ENCODE measurements at places on chromosomes 13 and 19.

DNA sequence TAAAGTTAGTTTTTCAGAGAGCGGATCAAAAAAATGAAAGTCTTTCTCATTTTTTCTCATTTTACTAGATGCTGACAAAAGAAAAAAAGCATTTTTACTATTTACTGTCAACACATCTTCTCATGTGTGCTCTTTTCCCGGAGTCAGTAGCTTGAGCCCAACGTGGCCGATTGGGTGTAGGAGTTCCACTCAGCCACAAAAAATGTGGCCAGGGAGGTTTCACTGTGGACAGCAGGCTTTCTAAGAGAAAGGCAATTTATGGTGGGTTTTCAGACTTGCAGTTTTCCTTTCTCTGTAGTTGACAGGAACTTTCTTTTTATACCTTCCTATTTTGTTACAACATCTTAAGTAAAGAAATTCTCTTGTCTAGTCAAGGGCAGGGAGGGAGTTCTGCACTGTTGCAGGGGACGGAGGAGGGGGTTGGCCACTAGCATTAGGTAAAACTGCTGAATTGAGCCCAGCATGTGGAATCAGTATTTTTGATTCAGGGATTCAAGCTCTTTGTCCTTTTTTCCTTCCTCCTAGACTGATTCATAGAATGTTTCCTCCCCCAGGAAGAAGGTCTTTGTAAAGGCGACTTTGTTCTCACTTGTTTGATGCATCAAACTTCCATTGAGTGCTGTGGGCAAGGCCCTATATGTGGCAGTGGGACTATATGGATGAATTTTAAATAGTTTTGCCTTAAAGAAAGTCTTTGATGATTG lies 123.1 kb downstream of the B3GLCT start:
- DNase-seq = no peak

DNA sequence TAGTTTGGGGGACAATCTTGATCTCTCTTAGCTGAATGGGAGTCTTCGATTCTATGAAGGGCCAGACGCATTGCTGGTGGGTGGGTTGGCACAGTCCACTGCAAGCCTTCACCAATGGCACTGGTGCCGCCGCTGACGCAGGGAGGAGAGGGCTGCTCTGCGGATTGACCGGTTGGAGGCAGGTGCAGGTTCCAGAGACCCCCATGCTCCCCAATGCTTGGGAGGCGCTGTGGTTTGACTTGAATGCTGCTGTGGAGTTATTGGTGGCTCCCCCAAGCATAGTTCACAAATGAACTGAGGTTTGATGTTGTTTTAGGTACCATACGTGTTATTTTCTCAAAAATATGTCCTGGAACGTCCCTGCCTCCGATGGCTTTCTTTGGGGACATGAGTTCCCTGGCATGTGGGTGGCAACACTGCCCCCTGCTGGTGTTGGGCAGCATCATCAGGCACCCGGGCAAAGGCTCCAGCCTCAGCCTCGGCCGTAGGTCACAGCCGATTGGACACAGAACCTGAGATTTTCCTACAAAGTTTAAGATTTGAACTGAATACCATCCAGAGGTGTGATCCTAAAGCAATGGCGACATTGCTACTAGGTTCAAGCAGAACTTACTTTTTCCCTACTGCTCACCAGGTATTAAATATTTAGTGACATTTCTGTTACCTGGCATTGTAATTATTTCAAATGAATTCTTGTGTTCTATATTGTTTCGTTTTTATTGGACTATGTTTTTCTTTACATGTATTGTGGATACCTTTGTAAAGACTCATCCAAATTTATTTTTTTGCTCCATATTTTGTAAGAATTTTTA lies 95.5 kb downstream of the ANKRD10 start:
- peak; percentile 71 for DNase-seq

DNA sequence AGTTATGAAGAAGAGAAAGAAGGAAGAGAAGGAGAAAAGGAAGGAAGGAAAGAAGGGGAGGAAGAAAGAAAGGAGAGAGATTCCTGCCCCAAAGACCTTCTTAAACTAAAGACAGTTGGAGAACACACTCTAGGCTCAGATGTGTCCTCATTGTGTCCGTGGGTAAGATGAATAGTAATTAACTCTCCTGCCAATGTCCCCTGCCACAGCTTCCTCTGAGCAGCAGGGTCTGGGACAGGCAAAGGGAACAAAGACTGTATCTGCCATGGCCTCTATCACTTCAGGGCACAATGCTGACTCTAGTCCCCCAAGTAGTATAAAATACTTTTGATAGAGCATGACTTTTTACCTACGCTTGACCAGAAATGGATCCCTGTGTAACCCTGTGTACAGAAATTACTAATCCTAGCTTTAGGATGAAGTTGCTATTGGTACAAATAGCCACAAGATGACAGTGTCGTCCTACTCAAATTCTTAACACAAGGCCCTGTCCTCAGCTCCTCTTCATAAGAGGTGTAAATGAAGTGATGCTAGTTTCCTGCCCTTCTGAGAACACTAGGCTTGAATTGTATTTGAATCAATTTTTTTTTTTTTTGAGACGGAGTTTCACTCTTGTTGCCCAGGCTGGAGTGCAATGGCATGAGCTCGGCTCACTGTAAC lies 186.2 kb upstream of the GPR12 start:
- no peak for DNase-seq

DNA sequence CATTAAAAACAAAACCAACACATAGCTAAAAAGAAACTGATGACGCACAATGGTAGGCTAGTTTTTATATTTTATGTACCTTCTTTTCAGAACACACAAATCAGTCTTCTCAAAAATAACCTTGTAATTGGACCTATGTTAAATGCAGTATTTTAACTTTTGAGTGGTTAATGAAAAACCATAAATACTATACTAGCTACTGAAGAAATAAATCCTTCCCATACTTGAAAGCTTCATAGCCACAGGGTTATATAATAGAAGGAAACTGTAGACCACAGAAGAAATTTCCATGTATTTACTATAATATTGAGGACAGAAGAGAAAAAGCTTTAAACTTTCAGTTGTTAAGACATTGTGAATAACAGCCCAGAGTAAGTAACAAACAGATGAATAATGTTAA lies 1094.3 kb upstream of the SLC10A2 start:
- no peak for DNase-seq

DNA sequence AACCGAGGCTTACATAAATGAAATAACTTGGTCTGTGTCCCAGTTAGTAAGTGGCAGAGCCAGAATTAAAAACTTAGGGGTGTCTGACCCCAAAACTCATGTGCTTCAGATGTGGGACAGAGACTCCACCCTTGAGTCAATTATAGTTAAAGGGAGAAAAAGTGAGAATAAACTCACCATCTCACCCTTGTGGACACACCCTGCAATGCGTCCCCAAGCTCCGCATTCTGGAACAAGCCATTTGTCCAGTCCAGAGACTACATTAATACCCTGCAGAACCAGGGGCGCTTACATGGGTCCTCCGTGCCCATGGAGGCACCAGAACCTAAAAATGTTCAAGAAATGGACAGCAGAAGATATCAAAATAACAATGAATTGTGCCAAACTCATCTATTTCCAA lies 207.0 kb upstream of the ZNF507 start:
- no peak for DNase-seq

GRCh38 chr13:20438801-20439200 lies 86.9 kb downstream of the CRYL1 start:
- DNase-seq = no peak

DNA sequence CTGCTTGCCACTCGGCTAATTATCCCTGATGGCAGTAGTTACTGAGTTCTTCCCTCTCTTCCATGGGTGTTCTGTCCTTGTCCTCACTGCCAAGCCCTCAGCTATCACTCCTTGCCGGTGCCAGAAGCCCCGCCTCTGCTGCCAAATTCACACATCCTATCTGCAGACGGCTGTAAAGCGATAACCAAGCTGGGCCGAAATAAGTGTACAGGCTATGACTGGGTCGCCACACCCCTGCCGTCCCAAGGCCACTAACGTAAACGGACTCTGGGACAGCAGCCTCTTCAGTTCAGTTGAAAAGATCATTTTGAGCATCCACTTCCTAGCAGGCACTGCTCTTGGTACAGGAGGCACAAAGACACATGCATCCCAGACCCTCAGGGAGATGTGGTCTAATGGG lies 13.3 kb downstream of the SLC7A1 start:
- DNase-seq = no peak

GRCh38 chr13:63128716-63129115 lies 1713.1 kb upstream of the PCDH20 start:
- no peak for DNase-seq

DNA sequence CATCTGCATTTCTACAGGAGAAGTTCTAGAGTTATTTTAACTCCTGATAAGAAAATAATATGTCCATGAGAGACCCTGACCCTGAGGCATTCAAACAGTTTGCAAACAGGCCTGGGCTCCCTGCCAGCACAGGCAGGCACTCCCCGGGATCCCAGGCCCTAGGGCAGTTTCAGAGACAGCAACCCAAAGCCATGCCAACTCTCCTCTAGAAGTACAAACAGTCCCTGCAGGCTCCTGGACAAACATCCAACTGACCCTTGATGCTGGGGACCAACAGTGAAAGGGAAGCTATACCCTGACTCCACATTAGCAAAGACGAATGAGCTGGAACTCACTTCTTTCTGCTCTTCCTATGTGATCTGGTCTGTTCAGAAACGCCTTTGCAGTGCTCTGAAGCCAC lies 44.8 kb downstream of the CCDC70 start:
- DNase-seq = peak; percentile 79

GRCh38 chr19:54626757-54627156 lies 3.5 kb upstream of the LILRB1 start:
- no peak for DNase-seq

DNA sequence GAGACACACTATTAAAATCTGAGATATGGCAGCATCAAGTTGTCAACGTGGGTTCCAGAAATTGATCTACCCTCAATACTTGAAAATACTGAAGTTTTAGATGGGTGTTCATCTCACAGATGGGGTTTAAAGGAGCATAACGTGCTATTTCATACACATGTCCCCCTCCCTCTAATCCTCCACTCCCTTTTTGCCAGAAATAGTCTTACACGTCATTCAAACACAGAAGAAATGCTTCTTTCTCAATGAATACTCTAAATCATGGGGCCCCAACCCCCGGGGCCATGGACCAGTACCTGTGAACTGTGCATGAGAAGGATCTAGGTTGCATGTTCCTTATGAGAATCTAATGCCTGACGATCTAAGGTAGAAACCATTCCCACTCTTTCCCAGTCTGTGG lies 19.6 kb downstream of the KLF12 start:
- DNase-seq = no peak

DNA sequence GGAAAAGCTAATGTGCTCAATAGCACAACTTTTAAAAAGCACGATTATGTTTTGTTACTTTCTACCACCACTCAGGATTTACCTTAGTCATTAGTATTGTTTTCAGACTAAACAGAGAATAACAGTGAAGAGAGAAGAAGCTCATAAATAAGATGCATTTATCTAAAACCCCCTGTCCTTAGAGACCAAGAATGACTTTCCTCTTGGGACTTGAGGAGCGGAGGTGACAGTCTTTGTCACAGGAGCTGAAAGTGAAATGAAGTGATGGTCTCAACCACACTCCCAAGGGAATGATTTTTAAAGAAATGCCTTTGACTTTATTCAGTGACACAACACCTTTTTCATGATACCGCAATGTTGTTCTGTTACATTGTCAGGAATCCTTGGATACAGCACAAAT lies 190.6 kb upstream of the NBEA start:
- no peak for DNase-seq

DNA sequence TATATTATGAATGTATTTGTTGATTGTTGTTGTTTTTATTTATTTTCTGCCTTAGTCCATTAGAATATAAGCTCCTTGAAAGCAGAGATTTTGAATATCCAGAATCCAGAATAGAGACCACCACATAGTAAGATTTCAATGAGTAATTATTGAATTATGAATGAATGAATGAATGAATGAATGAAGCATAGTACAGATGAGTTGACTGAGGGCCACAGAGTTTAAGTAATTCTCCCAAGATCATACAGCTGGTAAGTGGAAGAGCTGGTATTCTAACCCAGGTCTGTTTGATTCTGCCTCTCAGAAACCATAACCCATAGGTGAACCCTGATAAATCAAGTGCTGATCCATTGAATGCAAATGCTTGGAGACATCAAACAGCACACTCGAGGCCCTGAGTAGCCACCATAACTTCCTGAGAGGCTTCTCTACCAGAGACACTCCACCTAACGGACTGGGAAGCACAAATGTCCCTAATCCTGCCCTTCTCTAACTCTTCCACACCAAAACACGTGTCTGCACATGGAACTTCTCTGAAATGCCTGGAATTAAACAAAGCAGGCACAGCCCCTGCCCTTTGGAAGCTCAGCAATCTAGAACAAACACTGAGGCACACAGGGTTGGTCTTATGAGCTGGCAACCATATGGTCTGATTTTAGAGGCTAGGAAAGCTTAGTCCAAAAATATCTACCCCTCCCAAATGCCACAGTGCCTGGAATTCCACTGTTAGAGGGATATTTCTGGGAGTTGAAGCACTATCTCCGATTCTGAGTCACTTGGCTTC lies 190.1 kb downstream of the FOXO1 start:
- no peak for DNase-seq

- DNase-seq = no peak
Measured at GRCh38 chr19:15159251-15159650, 41.5 kb downstream of the NOTCH3 start.

DNA sequence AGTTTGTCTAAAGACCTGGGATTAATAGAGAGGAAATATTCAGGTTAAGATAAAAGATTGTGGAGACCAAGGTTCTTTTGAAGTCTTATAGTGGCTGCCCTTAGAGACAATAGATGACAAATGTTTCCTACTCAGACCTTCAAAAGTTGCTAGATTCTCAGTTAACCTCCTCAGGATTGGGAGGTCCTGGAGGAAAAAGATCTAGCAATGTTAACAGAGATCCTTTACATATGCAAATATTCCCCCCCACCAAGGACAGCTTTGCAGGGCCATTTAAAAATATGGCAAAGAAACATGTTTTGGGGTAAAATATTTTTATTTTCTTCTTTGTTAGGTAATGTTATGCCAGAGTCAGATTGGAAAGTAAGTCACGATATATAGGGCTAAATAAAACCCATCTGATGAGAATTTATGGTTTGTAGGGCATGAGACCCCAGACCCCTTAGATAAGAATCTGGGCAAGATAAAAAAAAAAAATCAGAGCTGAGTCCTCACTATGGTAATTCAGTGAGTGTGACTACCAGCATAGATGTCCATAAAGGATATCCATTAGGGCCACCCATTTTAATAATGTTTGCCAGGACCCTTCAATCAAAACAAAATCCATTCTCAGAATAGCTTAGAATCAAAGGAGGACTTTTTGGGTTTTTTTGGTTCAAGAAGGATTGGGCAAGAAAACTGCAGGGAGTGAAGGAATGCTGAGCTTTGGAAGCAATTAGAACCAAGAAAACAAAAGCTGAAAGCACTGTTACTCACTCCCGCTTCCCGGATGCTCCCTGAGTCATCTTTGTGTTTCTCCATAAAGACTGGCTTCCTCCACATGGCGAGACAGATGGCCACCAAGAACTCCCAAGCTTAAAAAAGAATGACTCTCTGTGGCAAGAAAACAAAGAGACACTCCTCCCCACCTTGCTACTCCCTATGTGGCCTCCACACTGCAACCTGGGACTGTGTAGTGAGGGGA lies 28.2 kb downstream of the VSTM1 start:
- no peak for DNase-seq

DNA sequence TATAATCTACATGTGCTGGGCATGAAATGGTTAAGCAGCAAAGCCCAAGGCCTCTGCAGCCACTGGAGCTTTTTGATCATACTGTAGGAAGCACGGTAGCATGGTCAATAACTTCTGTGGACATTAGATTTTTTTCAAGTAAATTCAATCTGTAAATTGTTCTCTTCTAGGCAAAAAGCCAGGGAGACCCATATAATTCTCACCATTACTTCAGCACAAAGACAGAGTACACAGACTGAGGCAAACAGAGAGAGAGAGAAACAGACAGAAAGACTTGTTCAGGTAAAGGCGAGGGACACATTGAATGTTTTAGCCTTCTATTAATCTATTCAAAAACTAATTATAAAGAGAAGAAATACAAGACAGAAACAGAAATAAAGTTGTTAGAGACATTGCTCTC lies 349.4 kb downstream of the RFC3 start:
- no peak for DNase-seq

Data from BE2C (cell line).